ENCODE measurements at places on chromosomes 13 and 19.

- no peak for DNase-seq
These were observed 20.6 kb upstream of the USP29 start for GRCh38 chr19:57099199-57099661.

GRCh38 chr13:28449826-28450773 is 44.8 kb downstream of the FLT1 start:
- no peak for DNase-seq

- DNase-seq: no peak
These were observed 122.6 kb upstream of the SLC10A2 start for GRCh38 chr13:103188713-103189326.

GRCh38 chr13:58949646-58950045 is 1214.1 kb downstream of the DIAPH3 start:
- DNase-seq: no peak

GRCh38 chr13:100870898-100871297 is 196.3 kb upstream of the TMTC4 start:
- no peak for DNase-seq

DNA sequence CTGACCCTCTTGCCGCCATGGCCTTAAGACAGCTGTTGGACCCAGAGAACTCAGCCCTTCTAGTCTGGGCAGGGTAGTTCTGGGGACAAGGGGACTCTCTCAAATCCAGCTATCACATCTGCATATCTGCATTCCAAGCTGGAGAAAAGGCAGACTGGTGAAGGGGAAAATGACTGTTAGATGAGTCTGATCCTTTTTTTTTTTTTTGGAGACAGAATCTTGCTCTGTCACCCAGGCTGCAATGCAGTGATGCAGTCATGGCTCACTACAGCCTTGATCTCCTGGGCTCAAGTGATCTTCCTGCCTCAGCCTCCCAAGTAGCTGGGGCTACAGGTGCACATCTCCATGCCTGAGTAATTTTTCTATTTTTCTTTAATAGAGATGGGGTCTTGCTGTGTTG is 114.3 kb downstream of the SIPA1L3 start:
- no peak for DNase-seq

DNA sequence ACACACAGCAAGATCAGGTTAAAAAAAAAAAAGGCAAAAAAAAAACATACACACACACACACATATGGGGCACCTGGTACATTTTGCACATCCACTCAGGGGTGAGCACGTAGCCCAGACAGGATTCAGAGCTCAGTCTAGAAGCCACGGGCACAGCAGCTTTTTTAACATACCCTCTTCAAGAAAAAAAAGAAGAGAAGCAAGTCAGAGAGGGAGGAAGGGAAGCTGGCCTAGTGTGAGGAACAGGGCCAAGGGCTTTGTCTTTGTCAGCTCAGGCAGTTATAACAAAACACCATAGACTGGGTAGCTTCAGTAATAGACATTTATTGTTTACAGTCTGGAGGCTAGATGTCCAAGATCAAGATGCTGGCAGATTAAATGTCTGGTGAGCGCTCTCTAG is 2.3 kb upstream of the TPM4 start:
- no peak for DNase-seq

- DNase-seq: no peak
These were observed 62.0 kb downstream of the EPSTI1 start for GRCh38 chr13:42929886-42930535.

DNA sequence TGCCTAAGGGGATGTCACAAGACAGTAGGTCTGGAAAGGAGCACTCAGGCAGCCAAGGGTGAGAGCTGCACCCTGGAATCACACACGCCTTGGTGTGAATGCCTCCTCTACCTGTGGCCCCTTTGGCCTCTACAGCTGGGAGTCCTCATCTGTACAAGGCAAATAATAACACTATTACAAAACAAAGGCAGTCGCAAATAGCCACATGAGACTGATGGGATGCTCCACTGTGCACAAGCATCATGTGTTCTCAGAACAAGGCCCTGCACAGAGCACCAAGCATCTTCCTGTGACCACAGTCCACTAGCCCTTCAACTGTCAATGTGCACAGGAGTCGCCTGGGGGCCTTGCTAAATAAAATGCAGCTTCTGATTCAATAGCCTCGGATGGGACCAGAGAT is 44.6 kb upstream of the HNRNPA1L2 start:
- DNase-seq: no peak

DNA sequence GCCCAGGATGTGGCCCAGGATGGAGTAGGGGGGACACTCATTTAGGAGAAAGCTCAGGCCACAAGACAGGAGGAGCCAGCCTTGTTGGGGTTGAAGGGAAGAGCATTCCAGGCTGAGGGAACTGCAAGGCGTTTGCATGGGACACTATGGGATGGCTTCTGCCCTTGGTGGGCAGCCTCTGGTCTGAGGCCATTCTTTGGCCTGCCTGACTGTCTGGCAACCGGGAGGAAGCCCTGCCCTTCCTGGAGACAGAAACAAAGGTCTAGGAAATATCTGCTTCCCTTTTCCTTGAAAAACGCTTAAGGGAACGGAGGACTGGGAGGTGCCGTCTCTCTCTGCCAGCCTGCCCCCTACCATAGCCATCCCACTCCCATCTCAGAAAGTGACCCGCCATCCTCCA is 2.8 kb upstream of the ICAM1 start:
- DNase-seq: no peak

GRCh38 chr19:29568036-29569025 is 37.8 kb upstream of the POP4 start:
- no peak for DNase-seq

DNA sequence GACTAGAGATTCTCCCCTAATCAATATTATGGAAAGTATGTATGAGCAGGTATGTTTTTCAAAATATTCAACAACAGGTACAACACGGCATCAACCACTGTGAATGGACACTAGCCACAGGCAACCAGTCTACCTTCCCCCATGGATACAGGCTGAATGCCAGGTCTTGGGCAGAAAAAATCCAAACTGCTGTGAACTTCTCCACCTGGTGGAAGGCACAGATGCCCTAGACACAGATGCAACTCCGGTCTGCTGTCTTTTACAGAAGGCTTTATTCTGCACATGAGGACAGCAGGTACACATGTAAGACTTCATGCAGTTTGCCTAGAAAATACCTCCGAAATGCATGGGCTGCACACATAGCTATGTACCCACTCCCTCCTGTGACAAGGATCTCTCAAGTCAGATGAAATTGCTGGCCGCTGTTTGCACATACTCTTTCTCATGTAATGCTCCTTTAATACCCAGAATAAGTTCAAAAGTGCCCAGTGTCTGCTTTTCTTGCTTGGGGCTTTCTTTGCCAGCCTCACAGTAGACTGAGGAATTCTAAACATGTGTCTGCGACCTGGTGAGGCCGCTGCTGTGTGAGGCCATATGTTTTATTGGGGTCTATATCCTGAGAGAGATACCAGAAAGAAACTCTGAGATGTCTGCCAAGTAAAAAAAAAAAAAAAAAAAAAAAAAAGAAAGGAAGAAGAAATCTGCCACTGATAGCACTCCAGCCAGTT is 325.9 kb downstream of the FOXO1 start:
- DNase-seq: no peak

- DNase-seq: no peak
These were observed 201.1 kb downstream of the NBEA start for GRCh38 chr13:35143123-35143522.

DNA sequence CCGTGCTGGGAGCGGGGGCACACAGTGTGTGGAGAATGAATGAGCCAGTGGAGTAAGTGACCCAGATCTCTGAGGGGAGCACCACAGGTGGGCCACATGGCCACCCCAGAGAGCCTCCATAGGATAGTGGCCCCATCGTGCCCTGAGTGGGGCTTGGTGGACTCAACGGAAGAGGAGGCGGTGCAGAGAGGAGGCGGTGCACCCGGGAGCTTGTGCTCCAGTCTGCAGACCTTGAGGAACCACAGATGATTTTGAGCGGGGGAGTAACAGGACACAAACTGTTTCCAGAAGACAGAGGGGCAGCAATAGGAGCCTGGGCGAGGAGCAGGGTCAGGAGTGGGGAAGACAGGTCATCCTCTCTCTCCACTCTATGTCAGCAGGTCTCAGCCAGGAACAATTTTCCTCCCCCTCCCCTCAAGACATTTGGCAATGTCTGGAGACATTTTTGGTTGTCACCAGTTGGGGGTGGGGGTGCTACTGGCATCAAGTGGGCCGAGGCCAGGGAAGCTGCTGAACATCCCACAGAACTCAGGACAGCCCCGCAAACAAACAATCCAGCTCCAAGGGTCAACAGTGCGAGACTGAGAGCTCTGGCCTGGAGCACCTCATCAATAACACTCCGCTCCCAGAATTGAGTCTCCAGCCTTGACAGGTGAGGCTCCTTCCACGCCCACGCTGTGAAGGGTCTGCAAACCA is 182.2 kb downstream of the USP12 start:
- DNase-seq: no peak

GRCh38 chr19:4589579-4590410 is 30.3 kb upstream of the SEMA6B start:
- DNase-seq: no peak

DNA sequence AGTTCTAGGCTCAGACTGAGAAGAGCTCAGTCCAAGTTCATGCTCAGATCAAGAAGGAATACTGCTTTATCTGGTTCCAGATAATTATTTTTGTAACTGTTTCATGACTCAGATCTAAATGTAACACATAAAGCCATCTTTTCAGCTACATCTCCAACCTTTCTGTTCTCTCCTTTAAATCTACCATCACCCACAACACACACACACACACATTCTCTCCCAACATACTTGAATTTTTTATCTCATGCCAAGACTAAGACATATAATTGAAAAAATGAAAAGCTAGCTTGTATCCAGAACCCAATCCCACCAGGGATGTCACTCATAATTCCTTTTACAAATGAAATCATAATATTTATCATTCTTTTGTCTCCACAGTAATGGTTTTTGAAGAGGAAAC is 7.6 kb downstream of the KATNAL1 start:
- no peak for DNase-seq

- peak; percentile 56 for DNase-seq
These were observed 20.3 kb upstream of the AKT2 start for GRCh38 chr19:40305403-40305802.

DNA sequence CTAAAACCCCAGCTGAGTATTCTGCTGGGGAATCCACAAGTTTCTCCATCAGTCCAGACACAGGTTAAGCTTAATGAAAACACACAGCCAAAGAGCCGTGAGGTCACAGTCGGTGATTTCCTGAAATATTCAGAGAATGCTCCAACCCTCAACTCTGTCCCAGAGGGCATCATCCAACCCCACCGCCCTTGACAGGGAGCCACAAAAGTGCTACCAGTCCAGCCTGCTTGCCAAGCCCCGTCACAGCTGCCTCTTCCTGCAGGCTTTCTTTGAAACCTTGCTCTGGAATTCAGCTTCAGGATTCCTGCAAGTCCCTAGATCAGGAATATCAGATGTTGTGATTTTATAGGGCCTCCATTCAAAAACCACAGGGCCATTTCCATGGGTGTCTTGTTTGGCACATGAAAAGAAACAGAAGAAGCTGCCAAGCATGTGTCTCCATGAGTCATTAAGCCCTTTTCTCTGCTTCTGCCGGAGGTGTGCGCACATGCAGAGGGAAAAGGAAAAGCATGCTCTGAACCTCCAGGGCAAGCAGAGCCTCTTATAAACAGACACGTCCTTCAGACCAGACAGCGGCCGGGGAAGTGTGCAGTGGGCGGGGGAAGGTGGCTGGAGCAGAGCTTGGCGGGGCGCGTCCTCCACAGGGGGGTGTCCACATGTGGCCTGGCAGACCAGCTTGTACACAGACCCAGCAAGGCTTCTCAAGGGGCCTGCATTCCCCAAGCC is 164.7 kb downstream of the KATNAL1 start:
- DNase-seq: no peak

- DNase-seq: no peak
These were observed 60.7 kb upstream of the MCF2L start for GRCh38 chr13:112908342-112908741.

- no peak for DNase-seq
These were observed 19.6 kb upstream of the PTPRS start for GRCh38 chr19:5360003-5360780.

DNA sequence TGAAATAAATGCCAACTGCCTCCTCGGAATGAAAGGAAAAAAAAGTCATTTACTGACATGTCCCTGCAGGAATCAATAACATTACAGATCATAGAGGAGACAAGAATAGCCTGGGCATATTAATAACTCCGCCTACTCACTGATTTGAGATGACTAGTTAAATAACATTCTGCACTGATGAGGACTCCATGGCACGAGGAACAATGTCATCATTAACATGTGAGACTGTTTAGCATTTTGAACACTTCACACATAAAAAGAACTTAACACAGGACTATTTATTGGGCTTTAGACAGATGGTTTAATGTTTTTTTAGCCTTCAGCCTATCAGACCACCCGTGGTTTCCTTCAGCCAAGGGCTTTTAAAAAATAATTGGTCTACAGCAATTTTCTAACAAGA is 170.1 kb downstream of the OLFM4 start:
- no peak for DNase-seq

- no peak for DNase-seq
These were observed 72.1 kb upstream of the FAM216B start for GRCh38 chr13:42709276-42709675.

DNA sequence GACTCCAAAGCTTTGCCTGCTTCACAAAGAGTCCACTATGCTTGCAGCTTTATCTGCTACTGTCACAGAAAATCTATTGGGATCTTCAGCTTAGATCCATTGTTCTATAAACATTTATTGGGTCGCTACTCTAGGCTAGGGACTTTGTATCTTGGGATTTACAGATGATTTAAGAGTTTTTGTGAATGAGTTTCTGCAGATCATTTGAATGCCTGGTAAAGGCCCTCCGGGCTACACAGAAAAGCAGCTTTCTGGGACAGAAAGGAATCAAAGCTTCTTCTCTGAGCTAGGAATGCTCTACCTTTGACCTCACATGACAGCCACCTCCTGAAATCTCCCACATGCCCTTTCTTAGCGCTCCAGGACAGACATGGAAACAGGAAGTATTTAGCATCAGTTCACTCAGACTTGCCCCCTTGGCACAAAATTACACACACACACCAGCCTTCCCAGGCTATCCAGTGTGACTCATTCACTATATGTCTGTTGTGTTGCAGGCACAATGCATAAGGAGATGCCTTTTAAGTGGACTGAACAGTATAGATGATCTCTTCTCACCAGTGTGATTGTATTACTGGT is 492.4 kb downstream of the DACH1 start:
- DNase-seq: no peak

- DNase-seq: no peak
These were observed 148.5 kb upstream of the FREM2 start for GRCh38 chr13:38538422-38538821.

Data from stimulated activated CD8-positive, alpha-beta memory T cell treated with anti-CD3 and anti-CD28 coated beads, Interleukin-2, amount 100 ng/mL, for 1 hour (primary cell).